ENCODE measurements at places on chromosomes 13 and 19.

GRCh38 chr13:74669149-74669548, 534.9 kb upstream of the KLF12 start:
- DNase-seq = no peak
- no peaks in the 10 kb centered on the region for H3K4me1 ChIP-seq
- no peaks in the 10 kb centered on the region for H3K27me3 ChIP-seq
- H3K4me3 ChIP-seq = no peak overlapping the region
- no peak overlapping the region for H3K27ac ChIP-seq
- H3K36me3 ChIP-seq = no peaks in the 10 kb centered on the region

DNA sequence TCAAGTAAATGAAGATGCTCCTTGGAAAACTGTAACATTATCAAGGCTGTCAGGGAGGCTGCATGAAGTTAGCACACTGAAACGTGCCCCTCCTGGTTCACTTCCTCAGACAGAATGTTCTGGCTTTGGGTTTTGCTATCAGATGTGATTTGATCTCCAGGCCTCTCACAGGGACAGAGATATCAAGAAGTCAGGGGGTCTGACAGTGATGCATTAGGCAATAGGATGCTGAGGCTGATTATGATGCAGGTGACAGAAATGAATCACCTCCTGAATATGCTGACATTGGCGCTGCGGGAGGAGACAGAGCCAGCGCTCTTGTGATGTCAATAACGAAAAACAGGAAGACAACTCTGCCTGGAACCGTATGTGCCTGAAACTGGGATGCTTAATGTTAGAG, 278.5 kb downstream of the DCT start:
- H3K36me3 ChIP-seq = no peaks in the 10 kb centered on the region
- no peak for DNase-seq
- no peak overlapping the region for H3K27ac ChIP-seq
- H3K4me3 ChIP-seq = no peak overlapping the region

DNA sequence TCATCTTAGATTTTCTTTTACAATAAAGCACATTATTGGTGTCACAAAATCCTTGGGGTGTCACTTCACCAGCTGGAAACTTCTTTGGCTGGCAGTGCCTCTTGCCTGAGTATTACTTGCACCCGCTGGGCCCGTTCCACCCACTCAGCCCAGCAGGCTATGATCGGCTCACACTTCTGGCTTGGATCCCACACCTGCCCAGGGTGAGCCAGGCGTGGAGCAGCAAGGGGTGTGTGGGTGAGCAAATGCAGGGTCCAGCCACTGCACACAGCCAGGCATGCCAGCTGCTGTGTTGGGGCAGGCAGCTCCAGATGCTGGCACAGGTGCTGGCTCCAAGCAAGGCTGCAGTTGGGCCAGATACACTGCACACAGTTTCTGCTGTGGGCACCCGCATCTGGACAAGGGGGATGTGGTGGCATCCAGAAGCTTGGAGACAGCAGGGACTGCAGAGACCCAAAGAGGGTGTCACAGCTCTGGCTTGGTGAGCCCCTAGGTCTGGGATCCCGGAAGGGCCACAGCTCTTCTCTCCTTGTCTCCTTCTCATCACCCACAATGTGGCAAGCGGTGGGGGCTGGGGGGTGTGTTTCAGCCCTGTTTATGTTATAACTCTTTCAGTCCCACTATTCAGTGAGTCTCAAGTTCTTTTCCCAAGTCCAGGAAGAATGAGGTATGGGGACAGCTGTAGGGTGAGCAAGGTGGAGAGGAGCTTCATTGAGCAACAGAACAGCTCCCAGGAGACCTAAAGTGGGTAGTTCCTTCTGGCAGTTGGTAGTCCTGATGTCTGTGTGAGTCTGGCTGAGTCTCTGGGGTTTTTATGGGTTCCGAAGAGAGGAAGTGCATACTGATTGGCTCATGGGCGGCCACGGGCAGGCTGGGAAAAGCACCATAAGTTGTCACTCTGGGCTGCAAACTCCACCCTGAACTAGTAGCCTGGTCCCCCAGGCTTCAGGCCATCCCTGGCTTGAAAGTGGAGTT, 25.3 kb upstream of the TBC1D4 start:
- no peaks in the 10 kb centered on the region for H3K27me3 ChIP-seq
- peak overlapping the region; percentile 44 for H3K27ac ChIP-seq
- peak; percentile 95 for DNase-seq
- no peak overlapping the region for H3K4me3 ChIP-seq
- no peaks in the 10 kb centered on the region for H3K36me3 ChIP-seq
- H3K4me1 ChIP-seq = peaks cover 21% of the 10 kb centered on the region

GRCh38 chr13:112704308-112705145, 14.7 kb downstream of the ATP11A start:
- DNase-seq = no peak
- no peak overlapping the region for H3K27ac ChIP-seq
- H3K4me3 ChIP-seq = no peak overlapping the region
- H3K4me1 ChIP-seq = no peaks in the 10 kb centered on the region

DNA sequence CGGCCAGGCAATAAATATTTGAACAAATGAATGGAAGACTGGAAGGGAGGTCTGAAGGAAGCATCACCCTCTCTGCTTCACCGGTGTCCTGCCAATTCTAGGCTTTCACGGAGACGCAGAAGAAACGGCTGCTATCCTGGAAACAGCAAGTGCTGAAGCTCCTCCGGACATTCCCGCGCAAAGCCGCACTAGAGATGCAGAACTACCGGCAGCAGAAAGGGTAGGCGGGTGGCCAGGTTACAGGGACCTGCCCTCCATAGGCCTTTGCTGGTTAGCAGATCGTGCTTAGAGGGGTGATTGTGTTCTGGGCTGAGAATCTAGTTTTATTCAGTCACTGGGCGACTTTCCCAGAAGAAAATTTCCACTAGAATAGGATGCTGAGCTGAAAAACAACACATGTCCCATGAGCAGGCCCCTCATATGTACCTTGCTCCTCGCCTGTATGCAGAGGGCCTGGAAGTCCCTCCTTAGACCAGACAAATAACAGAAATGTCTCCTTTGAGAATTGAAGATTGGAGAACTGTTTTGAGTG, 11.0 kb downstream of the PAF1 start:
- H3K36me3 ChIP-seq = peaks cover 82% of the 10 kb centered on the region
- no peak overlapping the region for H3K27ac ChIP-seq
- no peaks in the 10 kb centered on the region for H3K27me3 ChIP-seq
- no peaks in the 10 kb centered on the region for H3K4me1 ChIP-seq

DNA sequence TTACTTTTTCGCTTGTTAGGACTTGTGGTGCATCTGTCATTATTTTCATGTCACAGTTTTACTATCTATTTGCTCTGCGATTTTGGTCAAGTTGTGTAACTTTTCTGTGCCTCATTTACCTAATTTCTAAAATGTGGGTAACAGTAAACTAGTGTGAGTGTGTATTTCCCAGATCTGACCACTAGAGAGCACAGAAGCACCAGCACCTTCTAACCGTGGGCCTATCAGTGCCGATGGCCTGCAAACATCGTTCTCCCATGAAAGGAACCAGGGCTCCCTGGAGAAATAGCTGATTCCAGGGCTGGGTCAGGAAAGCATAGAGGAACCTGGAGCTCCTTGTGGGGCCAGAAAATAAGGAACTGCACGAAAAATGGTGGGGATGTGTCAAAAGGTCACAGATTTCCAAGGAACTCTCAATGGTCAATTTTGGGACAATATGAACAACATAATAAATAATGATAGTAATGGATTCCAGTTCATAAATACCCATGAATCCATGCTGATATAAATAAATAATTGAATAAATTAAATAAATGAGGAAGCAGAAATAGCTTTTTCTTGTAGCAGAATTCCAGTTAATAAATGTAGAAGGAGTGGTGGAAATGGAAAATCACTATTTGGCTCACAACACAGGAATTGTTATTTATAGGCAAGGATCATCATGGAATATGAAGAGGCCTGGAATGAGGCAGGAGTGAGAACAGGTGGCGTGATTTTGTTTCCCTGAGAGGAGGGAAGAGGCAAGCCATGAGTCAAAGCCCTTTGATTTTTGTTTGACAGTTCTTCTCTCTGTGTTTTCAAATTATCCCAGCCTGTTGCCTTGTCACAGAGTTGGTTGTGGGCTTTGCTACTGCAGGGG, 31.1 kb downstream of the CEACAM8 start:
- no peaks in the 10 kb centered on the region for H3K4me1 ChIP-seq
- no peak overlapping the region for H3K27ac ChIP-seq
- peak; percentile 20 for DNase-seq

GRCh38 chr19:37692956-37693620, 26.5 kb downstream of the ZNF607 start:
- no peak overlapping the region for H3K4me3 ChIP-seq
- peaks cover 3% of the 10 kb centered on the region for H3K4me1 ChIP-seq
- H3K27me3 ChIP-seq = no peaks in the 10 kb centered on the region

DNA sequence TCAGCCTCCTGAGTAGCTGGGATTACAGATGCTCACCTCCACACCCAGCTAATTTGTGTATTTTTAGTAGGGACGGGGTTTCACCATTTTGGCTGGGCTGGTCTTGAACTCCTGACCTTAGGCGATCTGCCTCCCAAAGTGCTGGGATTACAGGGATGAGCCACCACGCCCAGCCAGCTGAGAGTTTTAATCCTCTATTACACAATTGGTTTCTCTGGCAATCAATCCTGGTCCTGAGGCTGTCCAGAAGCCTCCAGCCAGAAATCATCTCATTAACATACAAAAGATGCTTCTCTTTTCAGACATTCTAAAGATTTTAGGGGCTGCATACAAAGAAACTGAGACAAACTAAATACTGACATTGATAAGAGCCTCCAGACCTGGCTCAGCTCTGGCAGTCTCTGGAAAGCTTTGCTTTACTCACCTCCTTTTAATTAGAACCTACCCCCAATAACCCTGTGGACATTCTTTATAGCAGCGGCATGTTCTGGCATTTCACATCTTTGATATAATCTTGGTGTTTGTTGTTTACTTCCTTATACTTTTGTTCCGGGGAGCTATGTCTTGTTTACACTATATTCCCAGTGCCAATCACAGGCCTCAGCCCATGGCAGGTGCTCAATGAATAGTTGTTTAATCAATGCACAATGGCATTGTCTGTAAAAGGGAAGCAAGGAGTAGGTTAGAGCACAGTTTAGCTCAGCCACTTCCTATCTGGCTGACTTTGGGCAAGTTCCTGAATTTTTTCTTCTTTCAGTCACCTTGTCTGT, 4.1 kb upstream of the ZNF724 start:
- H3K36me3 ChIP-seq = peaks cover 3% of the 10 kb centered on the region
- no peaks in the 10 kb centered on the region for H3K27me3 ChIP-seq
- no peak overlapping the region for H3K4me3 ChIP-seq
- H3K4me1 ChIP-seq = peaks cover 4% of the 10 kb centered on the region
- no peak for DNase-seq
- no peak overlapping the region for H3K27ac ChIP-seq

DNA sequence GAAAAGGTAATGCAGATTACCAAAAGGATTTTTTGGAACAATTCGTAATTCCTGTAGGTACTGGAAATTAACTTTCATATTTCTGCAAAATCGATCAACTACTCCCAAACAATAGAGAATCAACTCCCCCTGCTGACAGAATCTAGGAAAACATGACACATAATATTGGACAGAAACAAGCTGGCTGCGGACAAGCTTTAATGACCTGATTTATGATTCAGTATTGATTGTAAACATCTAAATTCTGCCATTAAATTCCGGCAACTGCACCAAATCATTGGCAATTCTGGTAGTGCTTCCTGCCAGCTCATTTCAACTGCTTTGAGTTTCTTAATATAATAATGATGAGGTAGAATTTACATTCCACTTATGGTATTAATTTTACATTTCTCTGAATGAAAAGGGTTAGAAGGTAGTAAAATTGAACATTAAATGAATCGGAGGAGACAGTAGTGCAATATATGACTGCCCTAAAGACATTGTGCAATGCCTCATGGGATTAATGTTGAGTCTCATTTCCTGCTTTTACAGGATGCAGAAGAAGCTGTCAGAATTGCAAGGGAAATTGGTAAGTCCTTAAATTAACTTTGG, 146.5 kb downstream of the PCCA start:
- no peak overlapping the region for H3K27ac ChIP-seq
- peaks cover 8% of the 10 kb centered on the region for H3K4me1 ChIP-seq
- H3K27me3 ChIP-seq = no peaks in the 10 kb centered on the region
- no peaks in the 10 kb centered on the region for H3K36me3 ChIP-seq
- no peak overlapping the region for H3K4me3 ChIP-seq

DNA sequence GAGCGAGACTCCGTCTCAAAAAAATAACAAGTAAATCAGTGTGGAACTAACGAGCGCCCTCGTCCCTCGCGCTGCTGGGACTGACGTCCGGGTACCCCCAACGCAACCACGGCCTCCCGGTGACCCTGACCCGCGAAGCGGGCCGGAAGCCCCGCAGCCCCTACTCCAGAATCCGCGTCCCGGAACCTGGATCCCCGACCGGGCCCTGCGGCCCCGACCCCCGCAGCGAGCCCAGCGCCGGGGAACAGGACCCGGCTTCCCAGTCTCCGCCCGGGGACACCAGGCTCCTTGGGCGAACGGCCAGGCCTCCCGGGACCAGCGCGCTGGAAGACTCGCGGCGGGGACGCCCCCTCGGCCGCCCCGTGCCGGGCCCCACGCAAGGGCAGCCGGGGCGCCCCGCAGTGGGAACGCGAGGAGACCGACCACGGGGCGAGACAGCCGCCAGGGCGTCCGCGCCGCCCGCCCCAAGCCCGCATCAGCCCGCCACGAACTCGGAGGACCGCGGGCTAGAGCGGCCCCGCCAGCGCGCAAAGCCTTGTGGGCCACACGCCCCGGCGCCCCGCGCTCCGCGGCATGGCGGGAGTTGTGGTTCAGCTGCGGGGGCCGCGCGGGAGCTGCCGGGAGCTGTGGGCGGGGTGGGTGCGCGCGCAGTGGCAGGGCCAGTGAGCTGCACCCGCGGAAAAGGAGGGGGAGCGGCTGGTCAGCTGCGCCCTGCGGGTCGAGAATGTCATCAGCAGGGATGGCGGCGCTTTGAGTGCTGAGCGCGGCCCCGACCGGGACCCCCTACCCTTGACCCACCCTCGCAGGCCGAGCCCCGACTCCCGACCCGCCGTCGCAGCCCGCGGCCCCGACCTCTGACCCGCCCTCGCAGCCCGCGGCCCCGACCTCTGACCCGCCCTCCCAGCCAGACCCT, 7.5 kb upstream of the MADCAM1 start:
- peaks cover 7% of the 10 kb centered on the region for H3K4me1 ChIP-seq
- no peaks in the 10 kb centered on the region for H3K36me3 ChIP-seq
- peak; percentile 97 for DNase-seq
- H3K4me3 ChIP-seq = peak overlapping the region; percentile 53
- peak overlapping the region; percentile 95 for H3K27ac ChIP-seq
- no peaks in the 10 kb centered on the region for H3K27me3 ChIP-seq

Data from thyroid gland (tissue), 4 donors.